ENCODE measurements at places on chromosomes 3 and 15.

DNA sequence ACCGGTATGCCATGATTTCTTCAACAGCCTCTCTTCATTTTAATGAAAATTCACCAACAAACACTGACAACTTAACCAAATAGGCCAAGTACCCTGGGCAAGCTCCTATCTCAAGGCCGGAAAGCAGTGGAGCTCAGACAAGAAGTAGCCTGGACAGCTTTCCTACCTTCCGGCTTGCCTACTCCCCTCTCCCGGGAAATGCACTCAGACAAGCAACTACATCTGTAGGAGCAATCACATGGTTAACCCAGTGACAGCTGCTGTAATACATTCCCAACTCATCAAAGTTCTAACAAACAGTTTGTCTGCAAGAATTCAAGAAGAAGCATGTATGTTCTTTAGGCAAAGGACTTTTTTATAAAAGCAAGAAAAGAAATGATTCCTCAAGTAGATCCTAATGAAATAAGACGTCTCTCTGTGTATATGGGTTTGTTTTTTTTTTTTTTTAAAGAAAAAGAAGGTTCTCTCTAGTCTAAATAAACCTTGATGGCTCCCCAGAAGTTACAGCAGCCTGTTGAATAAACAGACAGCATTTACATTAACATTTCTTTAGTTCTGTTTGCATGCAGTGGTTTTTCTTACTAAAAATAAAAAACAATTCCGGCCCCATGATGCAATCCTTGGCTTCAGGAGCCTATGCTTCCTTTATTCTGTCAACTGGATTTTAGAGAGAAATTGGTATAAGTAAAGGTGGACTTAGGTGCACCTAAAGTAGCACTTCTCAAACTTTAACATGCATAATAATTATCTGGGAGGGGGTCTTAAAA is 278.7 kb downstream of the NEK10 start:
- no peaks in the 10 kb centered on the region for H3K27me3 ChIP-seq
- DNase-seq, result no peak
- H3K4me1 ChIP-seq, result no peaks in the 10 kb centered on the region
- no peak overlapping the region for H3K4me3 ChIP-seq
- H3K27ac ChIP-seq, result no peak overlapping the region

- no peaks in the 10 kb centered on the region for H3K27me3 ChIP-seq
- no peak overlapping the region for H3K27ac ChIP-seq
- no peak for DNase-seq
- no peaks in the 10 kb centered on the region for H3K4me1 ChIP-seq
Observed at GRCh38 chr3:53303957-53304356, 43.4 kb downstream of the DCP1A start.

DNA sequence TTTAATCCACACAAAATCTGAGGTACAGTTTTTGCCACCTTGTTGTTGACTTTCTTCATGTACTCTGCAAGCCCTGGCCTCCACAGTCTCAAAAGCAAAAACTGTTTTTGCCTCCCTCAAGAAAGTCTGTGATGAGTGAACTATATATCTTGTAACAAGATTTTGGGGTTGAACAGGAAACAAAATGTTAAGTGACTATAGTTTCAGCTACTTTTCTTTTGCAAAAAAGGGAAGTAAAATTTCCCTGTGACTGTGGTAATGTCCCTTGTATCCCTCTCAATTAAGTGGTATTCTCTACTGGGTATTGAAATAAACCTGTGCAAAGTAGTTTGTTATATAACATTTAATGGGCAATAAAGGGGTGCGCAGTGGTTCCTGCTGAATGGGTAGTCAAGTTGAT is 21.3 kb upstream of the SCAANT1 start:
- H3K27me3 ChIP-seq, result no peaks in the 10 kb centered on the region
- peaks cover 1% of the 10 kb centered on the region for H3K36me3 ChIP-seq
- H3K4me3 ChIP-seq, result peak overlapping the region; percentile 61
- H3K27ac ChIP-seq, result peak overlapping the region; percentile 95

DNA sequence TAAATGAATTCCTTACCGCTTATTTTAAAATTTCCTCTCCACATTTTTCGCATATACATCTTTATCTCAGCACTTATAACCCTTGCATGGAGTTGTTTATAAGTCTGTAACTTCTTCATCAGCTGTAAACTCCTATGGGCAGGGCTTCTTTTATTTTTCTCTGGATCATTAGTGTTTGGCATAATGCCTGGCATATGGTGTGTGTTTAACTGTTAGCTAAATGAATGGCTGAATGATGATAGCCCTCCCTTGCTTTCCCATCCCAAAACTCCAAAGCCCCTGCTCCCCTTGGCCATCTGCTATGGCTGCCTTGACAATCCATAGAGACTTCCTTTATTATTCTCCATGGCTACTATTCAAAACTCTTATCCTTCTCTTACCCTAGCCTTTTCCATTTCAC is 48.1 kb upstream of the SEMA6D start:
- no peaks in the 10 kb centered on the region for H3K36me3 ChIP-seq
- peaks cover 4% of the 10 kb centered on the region for H3K27me3 ChIP-seq
- no peak overlapping the region for H3K4me3 ChIP-seq
- no peak overlapping the region for H3K27ac ChIP-seq
- DNase-seq, result no peak

DNA sequence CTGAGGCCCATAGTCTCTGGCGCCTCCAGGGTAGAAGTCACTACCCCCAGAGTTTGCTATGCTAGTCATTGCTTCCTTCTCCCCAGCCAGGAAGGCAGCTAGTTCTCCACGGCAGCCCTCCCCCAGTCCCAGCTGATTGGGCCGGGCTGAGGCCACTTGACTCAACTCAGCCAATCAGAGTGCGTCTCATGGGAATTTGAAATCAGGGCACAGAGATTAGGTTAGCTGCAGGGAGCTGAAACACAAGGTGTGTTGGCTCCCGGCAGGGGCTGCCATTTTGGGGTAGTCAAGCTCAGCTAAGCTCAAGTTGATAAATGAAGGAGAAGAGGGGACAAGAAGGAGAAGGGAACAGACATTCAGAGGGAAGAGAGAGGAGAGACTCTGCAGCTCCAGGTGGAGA is 32.8 kb downstream of the LINGO1 start:
- DNase-seq, result no peak
- H3K36me3 ChIP-seq, result no peaks in the 10 kb centered on the region
- H3K4me1 ChIP-seq, result peaks cover 7% of the 10 kb centered on the region
- H3K4me3 ChIP-seq, result no peak overlapping the region
- H3K27me3 ChIP-seq, result no peaks in the 10 kb centered on the region

GRCh38 chr3:45612138-45612537 is 17.6 kb downstream of the LIMD1 start:
- H3K27ac ChIP-seq, result no peak overlapping the region
- peaks cover 45% of the 10 kb centered on the region for H3K4me1 ChIP-seq
- no peak overlapping the region for H3K4me3 ChIP-seq
- DNase-seq, result no peak
- H3K27me3 ChIP-seq, result no peaks in the 10 kb centered on the region
- H3K36me3 ChIP-seq, result peaks cover 7% of the 10 kb centered on the region

GRCh38 chr15:59035201-59035600 is 47.7 kb downstream of the RNF111 start:
- peaks cover 44% of the 10 kb centered on the region for H3K4me1 ChIP-seq
- DNase-seq, result no peak
- H3K36me3 ChIP-seq, result peaks cover 35% of the 10 kb centered on the region
- H3K27me3 ChIP-seq, result no peaks in the 10 kb centered on the region

DNA sequence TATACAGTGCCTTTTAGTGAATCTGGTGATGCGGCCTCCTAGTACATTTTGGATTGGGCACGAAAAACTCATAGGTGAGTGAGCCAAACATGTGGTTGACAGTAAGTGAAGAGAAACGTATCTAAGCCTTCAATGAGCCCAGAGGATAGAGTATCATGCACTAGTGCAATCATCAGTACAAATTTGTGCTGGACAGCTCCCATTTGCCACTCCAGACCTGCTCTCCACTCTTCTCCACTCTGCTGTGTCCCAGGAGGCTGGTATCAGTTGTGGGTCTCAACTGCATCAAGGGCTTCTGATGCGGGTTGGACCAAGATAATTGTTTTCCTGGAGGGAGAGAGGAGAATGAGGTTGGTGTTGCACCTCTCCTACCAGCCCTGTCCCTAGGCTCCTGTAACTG is 9.1 kb upstream of the RASGRF1 start:
- H3K4me1 ChIP-seq, result no peaks in the 10 kb centered on the region
- no peak for DNase-seq
- no peak overlapping the region for H3K4me3 ChIP-seq
- peaks cover 40% of the 10 kb centered on the region for H3K27me3 ChIP-seq

DNA sequence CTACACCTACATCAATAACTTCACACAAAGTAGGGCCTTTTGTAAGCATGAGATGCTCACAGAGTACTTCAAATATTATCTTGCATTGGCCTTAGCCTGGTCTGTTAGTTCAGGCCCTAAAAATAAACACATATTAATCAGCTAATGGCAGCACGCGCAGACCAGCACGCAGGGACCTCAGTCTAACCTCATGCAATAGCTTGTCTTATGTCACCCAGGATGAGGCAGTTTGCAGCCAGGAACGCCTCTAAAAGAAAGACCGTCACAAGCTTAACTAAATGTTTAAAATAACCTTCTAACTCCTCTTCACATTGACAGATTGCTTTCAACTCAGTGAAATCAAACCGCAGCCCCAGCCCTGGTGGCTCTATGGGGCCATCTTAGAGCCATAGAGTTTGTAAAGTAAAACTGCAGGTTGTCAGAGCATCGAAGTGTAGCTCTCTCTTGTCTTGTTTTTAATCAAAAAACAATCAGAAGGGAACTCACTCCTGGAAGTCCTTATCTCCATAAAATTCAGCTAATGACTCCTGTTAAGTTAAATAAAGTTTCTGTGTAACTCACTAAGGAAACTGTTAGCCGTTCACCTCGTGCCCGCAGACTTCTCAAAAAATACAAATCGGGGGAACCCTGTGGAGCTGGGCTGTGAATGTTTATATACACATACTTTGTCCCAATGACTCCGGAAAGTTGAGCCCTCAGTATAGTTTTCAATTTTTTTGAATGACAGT is 212.6 kb downstream of the CDIN1 start:
- H3K4me1 ChIP-seq, result no peaks in the 10 kb centered on the region
- no peaks in the 10 kb centered on the region for H3K27me3 ChIP-seq
- H3K4me3 ChIP-seq, result no peak overlapping the region
- no peaks in the 10 kb centered on the region for H3K36me3 ChIP-seq
- H3K27ac ChIP-seq, result no peak overlapping the region

- no peaks in the 10 kb centered on the region for H3K27me3 ChIP-seq
- no peaks in the 10 kb centered on the region for H3K4me1 ChIP-seq
- no peak overlapping the region for H3K4me3 ChIP-seq
- no peak overlapping the region for H3K27ac ChIP-seq
- DNase-seq, result no peak
- H3K36me3 ChIP-seq, result no peaks in the 10 kb centered on the region
Observed at GRCh38 chr15:26790118-26790517, 17.3 kb upstream of the GABRB3 start.

Data from activated T-cell treated with anti-CD3 and anti-CD28 coated beads, Interleukin-2, amount 50 U/mL, for 72 hours (primary cell).